ENCODE measurements at places on chromosomes 16 and 17. TPM values are rescaled to one million over a fixed set of nuclear protein-coding genes. Genes with fewer than 3 reads are reported as not detected.

GRCh38 chr16:19715566-19715965 is 2.5 kb downstream of the KNOP1 start:
- no peaks in the 10 kb centered on the region for H3K27me3 ChIP-seq
- H3K36me3 ChIP-seq = peaks cover 17% of the 10 kb centered on the region
- H3K27ac ChIP-seq = no peak overlapping the region
- peaks cover 27% of the 10 kb centered on the region for H3K4me1 ChIP-seq
- H3K4me3 ChIP-seq = peak overlapping the region; percentile 96
- DNase-seq = no peak

- H3K4me1 ChIP-seq = peaks cover 14% of the 10 kb centered on the region
- peaks cover 3% of the 10 kb centered on the region for H3K27me3 ChIP-seq
- DNase-seq = no peak
- H3K36me3 ChIP-seq = no peaks in the 10 kb centered on the region
- peak overlapping the region; percentile 70 for H3K4me3 ChIP-seq
These were observed 736 bp downstream of the SPATA20 start for GRCh38 chr17:50547736-50548083.

DNA sequence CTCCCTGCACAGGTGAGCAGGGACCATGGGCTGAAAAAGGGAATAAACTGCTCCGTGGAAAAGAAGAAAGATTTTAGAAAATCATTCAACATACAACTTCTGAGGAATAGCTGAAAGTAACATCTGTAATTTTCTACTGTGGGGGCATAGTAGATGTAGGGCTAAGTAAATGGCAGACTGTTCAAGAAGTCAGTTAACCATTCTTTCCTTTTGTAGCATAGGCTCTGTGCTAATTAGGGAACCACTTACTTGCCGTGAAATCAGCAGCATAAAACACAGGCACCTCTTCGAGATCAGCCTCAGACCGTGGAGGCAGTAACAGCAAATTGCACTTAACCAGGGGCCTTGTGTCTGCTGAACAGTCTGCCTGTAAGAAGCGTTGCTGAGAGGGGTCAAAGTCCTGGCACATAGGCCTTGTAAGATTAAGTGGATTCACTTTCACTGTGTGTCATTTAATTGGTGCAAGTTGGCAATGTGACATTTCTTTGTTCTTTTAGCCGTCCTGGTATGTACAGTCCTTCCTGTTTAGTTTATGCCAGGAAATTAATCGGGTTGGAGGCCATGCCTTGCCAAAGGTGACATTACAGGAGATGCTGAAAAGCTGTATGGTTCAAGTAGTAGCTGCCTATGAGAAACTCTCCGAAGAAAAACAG is 10.4 kb downstream of the COG1 start:
- H3K36me3 ChIP-seq = peaks cover 63% of the 10 kb centered on the region
- no peaks in the 10 kb centered on the region for H3K4me1 ChIP-seq

DNA sequence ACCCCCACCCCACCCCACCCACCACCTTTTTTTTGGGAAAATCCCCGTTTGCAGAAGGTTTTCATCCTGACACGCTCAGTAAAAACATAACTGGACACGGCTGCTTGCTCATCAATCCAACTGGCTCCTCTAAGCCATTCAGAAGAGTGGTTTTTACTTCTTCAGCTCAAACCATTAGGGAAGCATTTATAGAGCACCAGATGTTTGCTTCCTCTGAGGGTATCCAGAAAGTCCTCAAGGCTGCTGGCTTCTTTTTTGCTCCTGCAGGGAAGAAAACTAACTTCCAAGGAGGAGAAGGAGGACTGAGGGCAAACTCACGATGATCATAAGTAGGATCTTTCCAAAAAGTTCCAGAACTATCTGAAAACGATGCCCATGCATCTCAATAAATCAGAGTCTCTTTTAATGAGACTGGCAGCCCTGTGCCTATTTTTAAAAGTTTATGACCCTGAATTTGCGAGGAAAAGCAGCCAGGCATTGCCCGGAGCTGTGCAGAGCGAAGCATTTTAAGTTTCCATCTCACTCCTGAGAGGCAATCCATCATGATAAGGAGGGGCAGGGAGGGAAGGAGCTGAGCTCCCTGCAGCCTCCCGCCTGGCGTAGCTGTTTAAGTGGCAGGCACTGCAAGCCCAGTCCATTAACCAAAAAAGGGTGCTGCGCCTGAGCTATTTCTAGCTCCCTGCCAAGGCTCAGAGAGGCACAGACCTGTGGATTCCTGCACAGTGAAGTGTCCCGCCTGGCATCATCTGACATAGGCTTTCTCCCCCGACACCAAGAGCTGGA is 146.3 kb upstream of the FOXF1 start:
- peak; percentile 54 for DNase-seq
- no peak overlapping the region for H3K4me3 ChIP-seq
- peaks cover 35% of the 10 kb centered on the region for H3K4me1 ChIP-seq

DNA sequence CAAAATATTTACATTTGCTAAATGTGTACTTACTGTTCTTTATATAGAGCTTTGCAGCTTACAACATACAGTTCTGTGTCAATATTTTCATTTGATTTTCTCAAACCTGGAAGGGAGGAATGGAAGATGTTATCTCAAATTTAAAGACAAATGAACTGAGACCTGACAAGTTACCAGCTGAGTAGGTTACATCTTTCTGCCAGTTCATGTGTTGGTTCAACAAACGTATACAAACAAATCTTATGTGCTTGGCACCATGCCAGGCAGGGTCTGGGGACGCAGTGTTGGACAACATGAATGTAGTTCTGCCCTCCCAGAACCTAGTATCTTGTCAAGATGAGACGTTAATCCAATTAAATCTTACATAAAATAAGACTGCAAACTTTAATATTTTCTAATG is 507.5 kb upstream of the HSBP1 start:
- peaks cover 19% of the 10 kb centered on the region for H3K27me3 ChIP-seq
- H3K36me3 ChIP-seq = no peaks in the 10 kb centered on the region
- no peak overlapping the region for H3K4me3 ChIP-seq
- DNase-seq = no peak

DNA sequence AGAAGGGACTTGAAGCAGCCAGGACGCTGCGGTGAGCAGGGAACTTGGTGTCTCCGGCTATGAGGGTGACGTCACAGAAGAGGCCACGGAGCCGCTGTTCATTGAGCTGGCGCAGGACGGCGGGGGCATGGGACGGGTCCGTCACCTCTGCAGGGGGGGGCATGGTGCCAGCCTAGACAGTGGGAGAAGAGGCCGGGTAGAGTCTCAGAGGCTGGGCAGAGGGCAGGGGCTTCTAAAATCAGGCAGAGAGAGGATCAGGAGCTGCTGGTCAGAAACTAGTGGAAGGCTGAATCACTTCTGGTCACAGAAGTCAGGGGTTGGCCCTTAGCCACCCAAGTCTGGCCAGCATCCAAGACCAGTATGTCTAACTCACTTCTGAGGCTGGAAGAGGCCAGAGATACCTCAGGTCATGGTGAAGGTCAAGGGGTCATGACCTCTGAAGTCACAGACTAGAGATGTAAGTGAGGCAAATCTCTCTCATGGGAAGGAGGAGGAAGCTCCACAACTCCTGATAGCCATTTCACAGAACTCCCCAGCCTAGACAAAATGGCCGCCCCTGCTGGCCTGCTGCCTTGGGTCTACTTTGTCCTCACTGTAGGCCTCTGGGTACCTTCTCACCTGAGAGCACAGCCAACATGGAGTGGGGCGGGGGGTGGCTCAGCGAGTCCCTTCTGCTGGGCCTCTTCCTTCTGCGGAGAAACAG is 12.6 kb downstream of the ZBTB4 start:
- H3K4me1 ChIP-seq = peaks cover 9% of the 10 kb centered on the region
- peak overlapping the region; percentile 59 for H3K27ac ChIP-seq
- H3K36me3 ChIP-seq = peaks cover 11% of the 10 kb centered on the region
- no peaks in the 10 kb centered on the region for H3K27me3 ChIP-seq
- no peak for DNase-seq

DNA sequence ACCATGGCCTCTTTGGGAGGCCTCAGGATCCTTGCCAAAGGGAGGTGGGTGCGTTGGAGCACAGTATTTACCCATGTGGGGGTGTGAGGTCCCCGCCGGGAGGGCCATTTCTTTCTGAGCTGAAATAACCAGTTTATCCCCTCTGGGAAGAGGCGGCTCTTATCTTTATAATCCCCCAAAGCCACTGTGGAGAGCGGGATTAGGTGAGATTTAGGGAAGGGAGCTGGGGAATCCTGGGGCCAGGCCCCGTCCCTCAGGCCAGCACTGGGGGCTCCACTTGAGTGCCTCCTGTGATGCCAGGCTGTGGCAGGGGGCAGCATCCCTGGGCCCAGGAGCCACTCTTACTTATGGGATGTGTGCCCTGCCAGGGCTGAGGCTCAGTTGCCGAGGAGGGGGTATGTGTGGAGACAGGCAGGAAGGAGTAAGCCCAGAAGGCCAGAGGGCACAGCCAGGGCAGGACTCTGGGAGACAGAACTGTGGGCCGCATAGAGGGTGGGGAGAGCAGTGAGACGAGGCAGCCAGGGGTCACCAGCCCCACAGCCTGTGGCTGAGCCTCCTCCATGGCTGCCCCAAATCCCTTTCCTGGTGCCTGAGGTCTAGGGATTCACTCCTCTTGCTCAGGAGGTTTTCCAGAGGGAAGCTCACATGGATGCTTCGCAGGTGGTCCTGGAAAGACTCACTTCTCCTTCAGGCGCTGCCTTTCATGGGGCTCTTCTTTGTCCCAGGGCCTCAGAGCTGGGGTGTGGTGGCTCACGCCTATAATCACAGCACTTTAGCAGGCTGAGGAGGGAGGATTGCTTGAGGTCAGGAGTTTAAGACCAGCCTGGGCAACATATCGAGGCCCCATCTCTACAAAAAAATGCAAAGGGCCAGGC is 25.0 kb downstream of the TMEM94 start:
- peaks cover 4% of the 10 kb centered on the region for H3K36me3 ChIP-seq
- H3K4me1 ChIP-seq = peaks cover 30% of the 10 kb centered on the region
- no peaks in the 10 kb centered on the region for H3K27me3 ChIP-seq
- DNase-seq = no peak
- H3K4me3 ChIP-seq = no peak overlapping the region
- peak overlapping the region; percentile 40 for H3K27ac ChIP-seq

DNA sequence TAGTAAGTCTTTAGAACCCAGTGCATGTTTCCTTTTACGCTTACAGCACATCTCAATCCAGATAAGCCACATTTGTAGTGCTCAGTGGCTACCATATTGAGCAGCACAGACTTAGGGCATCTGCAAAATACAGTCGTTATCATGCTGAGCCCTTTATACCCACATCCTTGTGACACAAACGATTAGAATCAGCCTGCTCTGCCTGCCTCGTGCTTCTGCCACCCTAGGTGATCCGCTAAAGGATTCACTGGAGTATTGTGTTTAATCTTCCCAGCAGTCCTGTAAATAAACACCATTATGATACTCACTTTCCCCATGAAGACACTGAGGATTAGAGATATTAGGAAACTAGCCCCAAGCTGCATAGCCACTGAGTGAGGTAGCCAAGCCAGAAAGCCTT is 51.3 kb upstream of the FA2H start:
- H3K4me3 ChIP-seq = no peak overlapping the region
- DNase-seq = no peak
- peaks cover 6% of the 10 kb centered on the region for H3K27me3 ChIP-seq
- H3K4me1 ChIP-seq = peaks cover 11% of the 10 kb centered on the region

- peaks cover 1% of the 10 kb centered on the region for H3K36me3 ChIP-seq
- no peak overlapping the region for H3K27ac ChIP-seq
- no peaks in the 10 kb centered on the region for H3K27me3 ChIP-seq
- no peak for DNase-seq
These were observed 14.8 kb downstream of the MYLK3 start for GRCh38 chr16:46733319-46733830.

DNA sequence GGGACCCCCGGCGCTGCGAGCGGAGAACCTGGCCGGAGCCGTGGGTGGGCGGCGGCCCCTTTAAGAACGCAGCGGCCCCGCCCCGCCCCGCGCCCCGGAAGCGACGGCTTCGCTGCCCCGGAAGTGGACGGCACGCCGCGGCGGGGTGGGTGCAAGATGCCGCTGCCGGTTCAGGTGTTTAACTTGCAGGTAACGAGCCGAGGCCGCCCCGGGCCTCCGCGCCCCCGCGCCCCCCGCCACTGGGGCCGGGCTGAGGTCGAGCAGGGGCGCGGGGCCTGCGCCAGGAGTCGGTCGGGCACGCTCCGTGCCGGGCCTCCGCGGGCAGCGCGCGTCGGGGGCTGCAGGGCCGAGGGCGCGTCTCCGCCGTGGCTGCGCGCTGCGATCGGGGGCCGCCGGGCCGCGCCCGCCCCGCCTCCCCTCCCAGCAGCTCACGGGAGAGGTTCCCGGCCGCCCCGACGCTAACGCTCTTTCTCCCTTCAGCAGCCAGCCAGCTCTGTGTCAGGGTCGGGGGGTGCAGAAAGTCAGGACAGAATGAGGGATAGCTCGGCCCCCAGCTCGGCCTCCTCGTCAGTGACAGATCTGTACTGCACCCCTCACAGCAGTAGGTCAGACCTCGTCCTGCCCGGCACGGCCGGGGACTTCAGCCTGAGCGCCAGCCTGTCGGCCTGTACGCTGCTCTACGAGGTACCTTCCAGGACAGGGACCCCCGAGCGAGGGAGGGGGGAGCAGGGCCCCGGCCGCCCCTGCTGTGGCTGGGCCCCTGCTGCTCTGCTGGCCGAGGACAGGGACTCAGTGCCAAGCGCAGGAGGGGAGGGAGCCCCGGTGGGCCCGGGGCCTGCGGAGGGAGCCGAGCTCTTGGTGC is at the start of the genes GPS1 and RFNG:
Gene GPS1, plus strand, starts transcription at position 123 of the 862 bp plus-strand sequence. Its CDS starts 34 bp downstream, at position 157.
Gene RFNG, minus strand, starts transcription at position 36 of the 862 bp plus-strand sequence. CDS start 45 bp downstream, outside the sequence.
- H3K4me1 ChIP-seq = peaks cover 13% of the 10 kb centered on the region
- DNase-seq = peak; percentile 70
- peak within 1 kb of the TSS; percentile 78 for H3K27ac ChIP-seq
- no peaks in the 10 kb centered on the region for H3K27me3 ChIP-seq

DNA sequence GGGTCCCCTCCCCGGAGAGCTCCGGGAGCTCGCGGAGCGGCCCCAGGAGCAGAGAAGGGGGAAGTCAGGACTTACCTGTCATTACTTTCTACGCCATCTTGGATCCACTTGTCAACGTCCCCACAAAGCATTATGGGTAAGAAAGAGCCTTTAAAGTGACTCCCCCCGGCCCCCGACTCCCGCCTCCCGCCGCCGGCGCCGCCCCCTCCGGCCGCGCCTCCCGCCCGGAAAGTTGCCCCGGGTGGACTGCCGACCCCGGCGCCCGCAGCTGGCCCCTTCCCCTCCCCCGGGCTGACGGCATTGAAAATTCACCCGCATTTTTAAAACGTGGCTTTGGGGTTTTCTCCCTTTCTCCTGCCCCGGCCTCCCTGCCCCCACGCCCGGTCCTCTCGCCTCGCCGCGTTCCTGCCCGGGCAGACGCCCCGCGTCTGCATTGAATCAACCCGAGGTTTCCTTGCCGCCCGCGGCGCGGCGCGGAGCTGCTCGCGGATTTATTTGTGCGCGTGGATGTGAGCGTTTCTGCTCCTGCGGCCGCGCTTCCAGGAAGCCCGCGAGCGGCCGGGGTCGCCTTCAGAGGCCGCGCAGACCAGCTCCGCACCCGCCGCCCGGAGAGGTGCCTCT is at the start of gene HELZ:
Gene HELZ, minus strand, starts transcription at position 124 of the 621 bp plus-strand sequence. CDS start 26,392 bp downstream, outside the sequence.
- H3K27ac ChIP-seq = peak within 1 kb of the TSS; percentile 97
- peak within 1 kb of the TSS; percentile 91 for H3K4me3 ChIP-seq
- H3K4me1 ChIP-seq = peaks cover 50% of the 10 kb centered on the region
- no peaks in the 10 kb centered on the region for H3K27me3 ChIP-seq
- H3K36me3 ChIP-seq = no peaks in the 10 kb centered on the region

TP53TG3E gene
- not detected for total RNA-seq

TCAP gene
- 3.0 TPM for total RNA-seq

IRF8 gene
- 5.8 TPM for total RNA-seq

PIGS gene
- total RNA-seq = 75.2 TPM

HS3ST3A1 gene
- total RNA-seq = 10.2 TPM

CCL3 gene
- total RNA-seq = not detected

ZNF287 gene
- total RNA-seq = 13.9 TPM

TTLL6 gene
- total RNA-seq = not detected

Measured in mesothelial cell of epicardium (in vitro differentiated cells).